HFFc6 (cell line): ENCODE measurements at places on chromosomes 11 and 22. TPM values are rescaled to one million over a fixed set of nuclear protein-coding genes. Genes with fewer than 3 reads are reported as not detected.

DNA sequence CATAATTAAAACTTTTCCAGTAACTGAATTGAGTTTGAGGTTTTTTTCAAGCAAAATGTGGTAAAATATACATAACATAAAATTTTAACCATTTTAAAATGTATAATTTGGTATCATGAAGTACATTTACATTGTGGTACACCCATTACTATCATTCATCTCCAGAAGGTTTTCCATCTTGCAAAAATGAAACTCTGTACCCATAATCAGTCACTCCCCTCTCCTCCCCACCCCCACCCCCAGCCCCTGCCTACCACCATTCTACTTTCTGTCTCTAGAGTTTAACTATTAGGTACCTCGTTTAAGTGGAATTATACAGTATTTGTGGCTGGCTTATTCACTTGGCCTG, 63.7 kb downstream of the MICAL2 start:
- peaks cover 60% of the 10 kb centered on the region for H3K36me3 ChIP-seq
- no peak overlapping the region; the same call in none of the 2 replicates for H3K4me3 ChIP-seq
- peaks cover 96% of the 10 kb centered on the region for H3K4me1 ChIP-seq
- DNase-seq: no peak

Gene ABTB2
- total RNA-seq: 2.6 to 3.3 TPM (median 3.1 TPM) in 3 replicates

Gene KCNK7
- total RNA-seq: 0.29 to 0.31 TPM in 2 of 3 replicates, not detected in the other

GRCh38 chr11:78796956-78797355, 222.3 kb upstream of the NARS2 start:
- H3K36me3 ChIP-seq: peaks cover 27% of the 10 kb centered on the region
- H3K4me1 ChIP-seq: peaks cover 98% of the 10 kb centered on the region
- H3K27ac ChIP-seq: peak overlapping the region; percentile 89
- DNase-seq: peak; percentile 97
- H3K4me3 ChIP-seq: peak overlapping the region; percentile 50
- H3K27me3 ChIP-seq: peaks cover 2% of the 10 kb centered on the region

Gene LRRC4C
- not detected in 2 replicates for total RNA-seq

Gene MS4A15
- not detected in 3 replicates for total RNA-seq

Gene VEGFB
- total RNA-seq: 65.6 to 76.0 TPM (median 71.1 TPM) in 3 replicates

DNA sequence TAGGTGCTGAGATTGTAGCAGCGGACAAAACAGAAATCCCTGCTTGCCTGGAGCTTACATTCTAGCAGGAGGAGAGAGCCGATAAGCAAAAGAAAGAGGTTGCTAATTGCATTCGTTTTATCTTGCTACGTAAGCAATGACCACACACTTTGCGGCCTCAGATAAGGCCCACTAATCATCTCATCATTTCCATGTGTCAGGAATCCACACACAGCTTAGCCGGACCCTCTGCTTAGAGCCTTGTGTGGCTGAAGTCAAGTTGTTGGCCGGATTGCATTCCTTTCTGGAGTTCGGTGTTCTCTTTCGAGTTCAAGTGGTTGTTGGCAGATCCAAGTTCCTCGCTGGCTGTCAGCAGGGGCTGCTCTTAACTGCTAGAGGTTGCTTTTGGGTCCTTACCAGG, 101.6 kb downstream of the CHST1 start:
- no peak for DNase-seq
- no peaks in the 10 kb centered on the region for H3K36me3 ChIP-seq
- no peak overlapping the region for H3K4me3 ChIP-seq
- H3K27ac ChIP-seq: no peak overlapping the region
- H3K27me3 ChIP-seq: peaks cover 44% of the 10 kb centered on the region
- no peaks in the 10 kb centered on the region for H3K4me1 ChIP-seq

DNA sequence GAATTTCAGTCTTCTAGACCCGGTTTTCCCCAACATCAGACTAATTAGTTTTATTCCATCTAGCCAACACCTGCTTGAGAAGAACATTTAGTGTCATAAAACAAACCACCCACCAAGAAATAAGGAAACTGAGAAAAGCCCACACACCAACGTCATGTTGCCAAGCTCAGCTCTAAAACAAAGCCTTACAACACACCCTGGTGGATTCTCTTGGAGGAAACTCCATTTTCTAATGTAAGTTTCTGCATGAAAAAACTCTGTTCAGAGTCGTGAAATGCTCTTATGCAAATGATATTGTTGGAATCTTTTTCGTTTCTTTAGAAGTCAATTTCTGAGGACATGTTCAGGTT, 105.0 kb upstream of the RAG2 start:
- no peak for DNase-seq
- peaks cover 12% of the 10 kb centered on the region for H3K4me1 ChIP-seq
- H3K4me3 ChIP-seq: no peak overlapping the region
- no peaks in the 10 kb centered on the region for H3K36me3 ChIP-seq
- H3K27ac ChIP-seq: no peak overlapping the region
- H3K27me3 ChIP-seq: peaks cover 9% of the 10 kb centered on the region; the same call in 1 of the 2 replicates

GRCh38 chr11:134231958-134232659, 7.6 kb downstream of the VPS26B start:
- H3K4me3 ChIP-seq: no peak overlapping the region
- no peaks in the 10 kb centered on the region for H3K27me3 ChIP-seq
- H3K4me1 ChIP-seq: peaks cover 50% of the 10 kb centered on the region
- DNase-seq: no peak
- peak overlapping the region; percentile 19; the same call in 1 of the 2 replicates for H3K27ac ChIP-seq

DNA sequence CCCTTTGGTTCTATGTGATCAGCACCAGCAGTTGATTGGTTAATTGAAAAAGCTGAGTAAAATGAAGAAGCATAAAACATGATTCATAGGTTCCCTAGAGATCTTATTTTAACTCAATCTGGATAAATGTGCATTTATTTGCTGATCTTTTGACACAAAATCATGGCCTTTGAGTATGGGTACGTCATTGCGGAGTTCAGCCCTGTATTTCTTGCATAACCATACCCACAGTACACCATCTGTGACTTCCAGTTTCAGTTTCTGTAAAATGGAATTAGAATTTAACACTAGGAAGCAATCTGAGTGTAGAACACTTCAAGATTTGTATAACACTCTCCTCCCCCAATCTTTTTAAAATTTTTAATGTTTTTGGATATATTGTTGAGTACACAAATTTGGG, 358.2 kb downstream of the DDX10 start:
- no peaks in the 10 kb centered on the region for H3K27me3 ChIP-seq
- H3K4me3 ChIP-seq: no peak overlapping the region
- H3K27ac ChIP-seq: no peak overlapping the region
- peaks cover 18% of the 10 kb centered on the region for H3K4me1 ChIP-seq
- no peak for DNase-seq
- H3K36me3 ChIP-seq: peaks cover 23% of the 10 kb centered on the region

Gene CFAP300
- 2.6 to 4.3 TPM (median 3.8 TPM) in 3 replicates for total RNA-seq

GRCh38 chr22:21707677-21708076, 27.9 kb downstream of the YPEL1 start:
- no peak overlapping the region for H3K4me3 ChIP-seq
- H3K36me3 ChIP-seq: no peaks in the 10 kb centered on the region
- DNase-seq: no peak
- no peak overlapping the region for H3K27ac ChIP-seq
- peaks cover 20% of the 10 kb centered on the region for H3K4me1 ChIP-seq
- no peaks in the 10 kb centered on the region; the same call in 1 of the 2 replicates for H3K27me3 ChIP-seq

DNA sequence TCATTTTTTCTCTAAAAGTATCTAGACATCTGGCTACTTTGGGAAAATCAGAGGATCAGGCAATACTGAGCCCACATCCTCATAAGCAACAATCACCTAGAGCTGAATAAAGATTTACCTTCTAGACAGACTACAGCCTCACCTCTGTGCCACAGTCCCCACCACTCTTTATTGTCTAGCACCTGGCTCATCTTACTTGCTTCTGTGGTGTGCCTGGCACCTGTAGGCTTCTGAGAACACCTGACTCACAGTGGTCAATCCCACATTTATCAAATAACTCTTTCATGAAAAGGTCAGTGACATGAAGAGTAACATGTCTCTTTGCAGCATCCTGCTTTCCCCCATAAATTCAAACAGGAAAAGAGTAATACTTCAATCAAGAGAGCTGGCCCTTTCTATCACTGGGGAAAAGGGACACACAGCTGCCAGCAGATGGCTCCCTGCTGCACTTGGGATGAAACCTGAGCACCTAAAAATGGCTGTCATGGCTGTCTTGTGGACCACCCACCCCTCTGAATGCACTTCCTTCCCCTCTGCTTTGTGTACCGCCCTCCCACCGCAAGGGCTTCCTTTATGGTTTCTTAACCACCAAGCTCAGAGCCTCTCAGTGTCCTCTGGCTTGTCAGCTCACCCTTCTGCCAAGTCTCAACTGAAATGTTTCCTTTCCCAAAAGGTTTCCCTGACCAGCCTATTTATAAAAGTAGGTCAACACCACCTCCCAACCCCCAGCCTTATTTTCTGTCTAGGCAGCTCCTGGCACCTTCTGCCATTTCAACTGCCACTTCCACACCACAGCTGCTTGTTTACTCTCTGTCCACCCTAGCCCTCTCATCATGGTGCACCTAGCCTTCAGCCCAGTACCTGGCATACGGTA, 9.3 kb downstream of the TFIP11 start:
- H3K27me3 ChIP-seq: no peaks in the 10 kb centered on the region; the same call in 1 of the 2 replicates
- peak; percentile 33 for DNase-seq
- no peak overlapping the region for H3K4me3 ChIP-seq
- peaks cover 22% of the 10 kb centered on the region for H3K4me1 ChIP-seq
- peak overlapping the region; percentile 15; the same call in 1 of the 2 replicates for H3K27ac ChIP-seq
- peaks cover 48% of the 10 kb centered on the region for H3K36me3 ChIP-seq

DNA sequence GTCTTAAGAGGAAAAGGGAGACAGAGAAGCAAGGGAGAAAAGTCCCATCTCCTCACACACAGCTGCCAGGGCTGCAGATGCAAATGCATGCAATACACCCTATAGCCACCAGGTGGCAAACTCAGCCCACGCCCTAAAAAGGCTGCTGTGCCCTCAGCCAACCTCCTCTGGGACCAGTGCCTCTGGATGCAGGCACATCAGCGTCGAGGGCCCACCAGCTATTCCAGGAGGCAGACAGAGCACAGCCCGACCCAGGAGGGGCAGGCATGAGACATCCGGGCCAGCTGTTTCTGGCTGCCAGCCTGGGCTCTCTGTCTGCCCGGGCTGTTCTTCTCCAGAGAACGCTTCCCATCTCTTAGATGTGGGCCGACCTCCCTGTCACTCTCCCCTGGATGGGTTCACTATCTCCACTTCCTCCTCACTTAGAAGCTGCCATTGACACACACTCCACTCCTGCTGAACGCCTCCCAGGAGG, 39.7 kb downstream of the TPBGL start:
- H3K27ac ChIP-seq: no peak overlapping the region
- H3K4me3 ChIP-seq: no peak overlapping the region
- H3K36me3 ChIP-seq: no peaks in the 10 kb centered on the region

- H3K4me3 ChIP-seq: peak overlapping the region; percentile 76
- H3K36me3 ChIP-seq: peaks cover 4% of the 10 kb centered on the region; the same call in 1 of the 2 replicates
- peak overlapping the region; percentile 91 for H3K27ac ChIP-seq
- peak; percentile 90 for DNase-seq
These were observed 113.6 kb downstream of the MICAL3 start for GRCh38 chr22:17910561-17911311.

Gene CTSF
- total RNA-seq: 6.3 to 19.4 TPM (median 18.7 TPM) in 3 replicates

Gene PGA4
- not detected in 3 replicates for total RNA-seq

Gene NELL1
- total RNA-seq: not detected in 3 replicates

Gene FAT3
- 0.22 to 3.2 TPM (median 1.8 TPM) in 3 replicates for total RNA-seq

Gene NCAM1
- not detected in 3 replicates for total RNA-seq

- no peaks in the 10 kb centered on the region for H3K36me3 ChIP-seq
- no peak overlapping the region for H3K27ac ChIP-seq
- H3K4me1 ChIP-seq: no peaks in the 10 kb centered on the region
- no peak for DNase-seq
- no peak overlapping the region for H3K4me3 ChIP-seq
These were observed 1.5 kb downstream of the RAB39A start for GRCh38 chr11:107929611-107930200.

DNA sequence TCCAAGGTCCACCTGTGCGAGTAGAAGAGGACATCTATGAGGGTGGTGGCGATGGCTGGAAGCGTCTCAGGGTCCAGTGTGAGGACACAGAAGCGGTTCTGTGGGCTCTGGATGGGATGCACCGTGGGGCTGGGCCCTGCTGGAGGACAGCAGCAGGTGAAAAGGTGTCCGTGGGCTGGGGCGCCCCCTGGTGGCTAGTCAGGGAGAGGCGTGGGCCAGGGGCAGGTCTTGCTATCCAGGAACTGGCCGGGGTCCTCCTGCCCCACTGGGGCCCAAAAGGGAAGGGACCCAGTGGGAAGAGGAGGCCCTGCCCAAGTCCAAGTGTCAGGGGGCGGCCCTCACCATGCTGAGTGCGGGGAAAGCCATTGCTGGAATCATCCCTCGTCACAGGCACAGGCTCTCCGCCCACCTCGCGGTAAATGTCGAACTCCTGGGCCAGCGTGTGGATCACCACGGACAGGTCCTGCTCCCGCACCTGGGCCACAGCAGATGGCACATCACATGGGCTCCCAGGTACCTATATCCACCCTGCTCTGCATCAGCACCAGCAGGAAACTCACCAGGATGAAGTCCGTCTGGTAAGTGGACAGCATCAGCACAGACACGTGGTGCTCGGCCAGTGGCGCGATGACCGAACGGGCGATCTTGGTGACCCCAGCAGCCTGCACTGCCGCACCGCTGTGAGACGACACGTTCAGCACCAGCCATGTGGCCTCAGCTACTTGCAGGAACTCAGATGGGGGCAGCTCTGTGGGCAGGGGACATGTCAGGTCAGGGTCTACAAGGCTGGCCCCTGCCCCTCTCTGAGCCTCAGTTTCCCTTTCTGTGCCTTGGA, 2.3 kb downstream of the CASTOR1 start:
- no peak for DNase-seq
- H3K27ac ChIP-seq: no peak overlapping the region
- H3K4me3 ChIP-seq: no peak overlapping the region
- H3K36me3 ChIP-seq: no peaks in the 10 kb centered on the region
- H3K4me1 ChIP-seq: peaks cover 27% of the 10 kb centered on the region

DNA sequence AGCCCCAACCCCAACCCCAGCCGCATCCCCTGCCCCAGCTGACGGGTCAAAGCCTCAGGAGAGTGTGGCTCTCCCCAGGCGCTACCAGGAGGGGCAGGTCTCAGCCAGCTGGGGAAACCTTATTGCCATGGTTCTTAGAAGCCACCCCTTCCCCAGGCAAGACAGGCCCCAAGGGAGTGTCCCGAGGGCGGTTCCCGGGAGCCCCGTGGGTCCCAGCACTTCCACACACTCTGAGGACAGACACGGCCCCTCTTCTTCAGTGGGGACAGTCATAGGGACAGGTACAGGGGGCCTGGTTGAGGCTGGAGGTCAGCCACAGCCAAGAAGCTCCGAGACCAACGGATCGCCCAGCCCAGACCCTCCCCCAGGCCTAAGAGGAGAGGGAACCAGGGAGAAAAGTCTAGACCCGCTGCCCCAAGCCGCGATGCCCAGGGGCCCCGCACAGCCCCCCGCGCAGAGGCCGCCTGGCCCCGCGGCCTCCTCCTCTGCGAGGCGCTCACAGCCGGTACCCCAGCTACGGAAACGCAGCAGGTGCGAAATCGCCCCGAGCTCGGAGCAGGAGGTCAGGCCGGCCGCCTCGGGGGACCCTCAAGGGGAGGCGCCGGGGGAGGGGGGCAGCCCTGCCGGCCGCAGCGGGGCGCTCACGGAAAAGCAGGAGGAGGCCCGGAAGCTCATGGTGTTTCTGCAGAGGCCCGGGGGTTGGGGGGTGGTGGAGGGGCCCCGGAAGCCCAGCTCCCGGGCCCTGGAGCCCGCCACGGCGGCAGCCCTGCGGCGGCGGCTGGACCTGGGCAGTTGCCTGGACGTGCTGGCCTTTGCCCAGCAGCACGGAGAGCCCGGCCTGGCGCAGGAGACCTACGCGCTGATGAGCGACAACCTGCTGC, 2.6 kb downstream of the KLHDC7B start:
- H3K27me3 ChIP-seq: peaks cover 45% of the 10 kb centered on the region
- no peaks in the 10 kb centered on the region for H3K4me1 ChIP-seq
- H3K36me3 ChIP-seq: no peaks in the 10 kb centered on the region
- DNase-seq: no peak
- H3K4me3 ChIP-seq: no peak overlapping the region
- H3K27ac ChIP-seq: no peak overlapping the region

Gene PYGM
- not detected in 2 replicates for total RNA-seq

Gene FAM111B
- 6.0 to 13.3 TPM (median 12.9 TPM) in 3 replicates for total RNA-seq

- peak overlapping the region; percentile 70 for H3K27ac ChIP-seq
- H3K27me3 ChIP-seq: peaks cover 2% of the 10 kb centered on the region; the same call in 1 of the 2 replicates
- H3K4me1 ChIP-seq: peaks cover 46% of the 10 kb centered on the region
- H3K4me3 ChIP-seq: peak overlapping the region; percentile 65
- H3K36me3 ChIP-seq: no peaks in the 10 kb centered on the region
These were observed 36.3 kb upstream of the CFAP300 start for GRCh38 chr11:102010776-102011494.
